IMR-90 (cell line): ENCODE measurements at places on chromosomes 4 and X. TPM values are rescaled to one million over a fixed set of nuclear protein-coding genes. Genes with fewer than 3 reads are reported as not detected.

The DNAAF6 gene
- total RNA-seq, result not detected in 2 replicates

The PABPC4L gene
- total RNA-seq, result 0.72 and 1.1 TPM in 2 replicates

The GPRASP2 gene
- 23.6 and 24.7 TPM in 2 replicates for total RNA-seq

The VMA21 gene
- 28.5 and 49.4 TPM in 2 replicates for total RNA-seq

The RHOXF1 gene
- not detected in 2 replicates for total RNA-seq

The CSAG3 gene
- total RNA-seq, result not detected in 2 replicates

The F8A2 gene
- total RNA-seq, result not detected in 2 replicates

The USP17L17 gene
- not detected in 2 replicates for total RNA-seq

The FAAH2 gene
- total RNA-seq, result not detected in 2 replicates

The RHOXF2 gene
- not detected in 2 replicates for total RNA-seq

The VSIG4 gene
- total RNA-seq, result not detected in 2 replicates

The PWWP3B gene
- not detected in 2 replicates for total RNA-seq
